Kidney (tissue), 22 donors: ENCODE measurements at places on chromosomes 6 and 20. TPM values are rescaled to one million over a fixed set of nuclear protein-coding genes. Genes with fewer than 3 reads are reported as not detected.

LIME1 gene
- 114 TPM for polyA plus RNA-seq

ADGRB3 gene
- 0.26 TPM for polyA plus RNA-seq

PRSS16 gene
- 5.1 TPM for polyA plus RNA-seq

CRNKL1 gene
- polyA plus RNA-seq, result 18.3 TPM

BNIP5 gene
- polyA plus RNA-seq, result not detected

MTFR2 gene
- 0.65 TPM for polyA plus RNA-seq

EEF1A2 gene
- polyA plus RNA-seq, result 1.5 TPM

PRR18 gene
- polyA plus RNA-seq, result not detected

FRMD1 gene
- 7.5 TPM for polyA plus RNA-seq

TRAPPC3L gene
- not detected for polyA plus RNA-seq

PAX1 gene
- polyA plus RNA-seq, result not detected

GPX5 gene
- polyA plus RNA-seq, result not detected

FAM209B gene
- not detected for polyA plus RNA-seq

EDN3 gene
- polyA plus RNA-seq, result not detected

SPACA1 gene
- polyA plus RNA-seq, result not detected

GSTA2 gene
- polyA plus RNA-seq, result 133 TPM

PPP1R16B gene
- polyA plus RNA-seq, result 11.5 TPM

PNPLA1 gene
- 1.2 TPM for polyA plus RNA-seq

BHLHE23 gene
- polyA plus RNA-seq, result not detected

BMP5 gene
- 0.86 TPM for polyA plus RNA-seq

STXBP5 gene
- 2.0 TPM for polyA plus RNA-seq

FAM83C gene
- polyA plus RNA-seq, result not detected

ATP9A gene
- polyA plus RNA-seq, result 7.1 TPM

NHLRC1 gene
- 1.8 TPM for polyA plus RNA-seq
